ENCODE measurements at places on chromosomes 6 and 20.

GRCh38 chr20:52612046-52612632 is 360.0 kb upstream of the TSHZ2 start:
- no peak for DNase-seq

DNA sequence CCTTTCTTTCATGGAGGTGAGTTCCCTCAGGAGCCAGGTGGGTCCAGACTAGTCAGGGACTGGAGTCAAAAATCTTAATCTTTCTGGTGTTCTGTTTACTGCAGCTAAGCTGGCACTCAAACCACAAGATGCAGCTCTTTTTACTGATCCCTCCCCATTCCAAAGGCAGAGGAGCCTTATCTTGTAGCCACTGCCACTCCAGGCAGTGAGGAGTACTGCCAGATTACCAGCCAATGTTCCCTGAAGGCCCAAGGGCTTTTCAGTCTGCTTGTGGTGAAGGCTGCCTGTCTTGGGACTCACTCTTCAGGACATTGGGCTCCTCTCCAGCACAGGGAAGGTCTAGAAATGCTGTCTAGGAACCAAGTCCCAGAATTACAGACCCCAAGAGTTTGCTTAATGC is 490.4 kb upstream of the ADGRB3 start:
- no peak for DNase-seq

DNA sequence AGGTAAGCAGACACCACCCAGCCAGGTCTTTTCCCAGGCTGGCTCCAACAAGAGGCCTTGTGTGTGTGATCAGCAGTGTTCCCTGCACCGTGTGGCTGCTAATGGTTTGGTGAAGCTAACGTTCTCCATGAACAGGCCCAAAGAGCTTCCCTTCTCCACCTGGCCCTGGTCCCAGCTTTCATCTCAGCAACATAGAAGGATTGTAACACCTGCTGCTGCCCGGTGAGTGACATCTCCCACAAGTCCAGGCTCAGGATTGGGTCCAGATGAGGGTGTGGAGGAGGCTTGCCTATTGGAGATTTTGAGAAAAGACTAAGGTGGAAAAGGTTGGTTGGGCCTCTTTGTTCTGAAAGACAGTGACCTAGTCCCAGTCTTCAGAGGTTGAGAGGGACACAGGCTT is 89.6 kb downstream of the TMEM242 start:
- no peak for DNase-seq

DNA sequence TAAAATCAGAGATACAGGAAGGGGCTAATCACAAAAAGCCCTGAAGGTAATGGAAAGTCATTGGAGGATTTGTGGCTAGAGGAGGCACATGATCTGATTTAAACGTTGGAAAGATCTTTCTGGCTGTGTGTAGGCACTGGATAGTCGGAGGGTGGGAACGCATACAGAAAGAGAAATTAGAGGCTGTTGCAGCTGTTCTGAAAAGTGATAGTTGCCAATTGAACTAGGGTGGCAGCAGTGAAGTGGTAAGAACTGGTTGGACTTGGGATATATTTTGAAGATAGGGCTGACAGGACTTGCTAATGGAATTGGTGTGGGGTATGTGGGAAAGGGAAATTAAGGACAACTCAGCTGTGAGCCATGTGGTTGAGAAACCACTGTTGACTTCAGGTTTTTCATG is 223.6 kb downstream of the OGFRL1 start:
- no peak for DNase-seq

DNA sequence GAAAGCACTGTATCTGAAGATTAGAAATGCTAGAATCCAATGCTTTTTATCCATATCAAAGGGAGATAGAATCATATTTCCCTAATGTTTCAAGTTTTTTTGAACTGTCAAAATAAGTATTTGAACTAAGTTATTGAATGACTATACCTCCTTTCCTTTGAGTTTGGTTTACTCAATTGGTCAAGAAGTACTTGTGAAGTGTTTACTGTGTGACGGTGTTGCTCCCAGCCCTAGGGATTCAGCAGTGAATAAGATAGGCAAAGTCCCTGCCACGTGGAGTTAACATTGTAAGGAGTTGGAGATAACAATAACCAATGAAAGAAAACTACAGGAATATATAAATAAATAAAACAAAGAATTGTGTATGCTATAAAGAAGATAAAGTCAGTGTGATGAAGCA is 535.9 kb downstream of the FRK start:
- DNase-seq = no peak

DNA sequence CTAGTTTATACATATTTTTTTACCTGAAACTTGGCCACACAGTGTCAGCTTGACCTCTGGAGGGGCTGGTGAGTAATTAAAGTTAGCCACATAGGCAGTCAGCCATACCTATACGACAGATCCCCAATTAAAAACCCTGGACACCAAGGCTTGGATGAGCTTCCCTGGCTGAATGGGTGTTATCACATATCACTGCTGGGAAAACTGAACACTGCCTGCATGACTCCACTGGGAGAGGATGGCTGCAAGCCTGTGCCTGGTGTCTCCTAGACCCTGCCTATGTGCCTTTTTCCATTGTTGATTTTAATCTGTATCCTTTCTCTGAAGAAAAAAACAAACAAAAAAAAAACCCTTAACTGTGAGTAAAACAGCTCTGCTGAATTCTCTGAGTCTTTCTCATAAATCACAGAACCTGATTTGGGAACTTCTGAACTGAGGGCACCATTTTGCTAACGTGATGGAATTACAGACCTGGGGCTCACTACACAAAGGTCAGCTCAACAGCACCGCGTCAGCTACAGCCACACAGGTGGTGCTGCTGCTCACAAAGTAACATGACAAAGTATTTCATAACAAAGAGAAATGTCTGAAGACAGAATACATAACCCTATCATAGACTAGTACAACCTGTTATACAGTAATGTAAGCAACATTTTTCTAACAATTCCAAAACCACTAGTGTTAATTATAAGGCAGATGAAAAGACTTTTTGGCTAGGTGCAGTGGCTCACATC is 97.0 kb downstream of the SLC23A2 start:
- DNase-seq = no peak

DNA sequence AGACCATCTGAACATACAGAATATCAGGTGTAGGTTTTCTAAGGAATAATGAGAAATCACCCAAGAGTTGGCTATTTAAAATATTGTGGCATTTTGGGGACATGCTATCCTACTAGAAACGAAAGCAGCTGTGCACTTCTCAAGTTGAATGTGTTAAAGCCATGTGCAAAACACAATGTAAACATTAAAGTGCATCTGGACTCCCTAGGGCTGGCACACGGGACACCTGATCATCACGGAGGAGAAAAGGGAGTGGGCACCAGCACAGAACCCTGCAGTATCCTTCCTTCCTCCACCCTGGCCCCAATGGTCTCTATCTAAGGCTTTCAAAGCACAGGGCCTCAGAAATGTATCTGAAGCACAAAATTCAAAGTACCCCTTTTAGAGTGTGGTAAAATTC is 94.3 kb downstream of the INSM1 start:
- DNase-seq = no peak

DNA sequence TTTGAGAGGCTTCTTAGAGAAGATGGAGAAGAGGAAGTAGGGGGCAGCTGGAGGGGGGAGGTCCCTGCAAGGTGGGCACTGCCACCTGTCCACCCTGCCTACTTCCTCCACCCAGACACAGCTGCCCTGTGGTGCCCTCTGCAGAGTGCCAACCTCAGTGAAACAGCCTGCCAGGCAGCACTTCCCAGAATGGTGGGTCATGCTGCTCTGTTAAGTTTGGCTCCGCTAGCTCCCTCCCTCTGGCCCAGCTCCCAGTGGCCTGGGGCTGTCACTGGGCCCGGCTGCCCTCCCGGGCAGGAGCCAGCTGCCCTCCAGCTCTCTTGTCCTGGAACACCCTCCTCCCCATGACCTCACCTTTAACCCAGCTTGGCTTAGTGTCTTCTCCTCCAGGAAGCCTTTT is 5.1 kb upstream of the EPB41L1 start:
- DNase-seq = no peak

DNA sequence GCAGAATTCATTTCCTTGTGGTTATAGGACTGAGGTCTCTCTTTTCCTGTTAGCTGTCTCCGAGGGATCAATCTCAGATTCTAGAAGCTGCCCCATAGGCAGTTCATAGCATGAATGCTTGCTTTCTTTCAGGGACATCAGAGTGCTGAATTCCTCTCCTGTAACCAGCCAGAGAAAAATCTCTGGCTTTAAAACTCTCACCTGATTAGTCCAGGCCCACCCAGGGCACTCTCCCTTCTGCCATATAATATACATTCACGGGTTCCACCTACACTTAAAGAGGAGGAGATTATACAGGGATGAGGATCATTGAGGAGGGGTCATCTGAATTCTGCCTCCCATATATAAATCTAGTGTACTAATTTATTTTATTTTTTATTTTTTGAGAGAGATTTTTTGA is 2.1 kb upstream of the KCNS1 start:
- DNase-seq = no peak

DNA sequence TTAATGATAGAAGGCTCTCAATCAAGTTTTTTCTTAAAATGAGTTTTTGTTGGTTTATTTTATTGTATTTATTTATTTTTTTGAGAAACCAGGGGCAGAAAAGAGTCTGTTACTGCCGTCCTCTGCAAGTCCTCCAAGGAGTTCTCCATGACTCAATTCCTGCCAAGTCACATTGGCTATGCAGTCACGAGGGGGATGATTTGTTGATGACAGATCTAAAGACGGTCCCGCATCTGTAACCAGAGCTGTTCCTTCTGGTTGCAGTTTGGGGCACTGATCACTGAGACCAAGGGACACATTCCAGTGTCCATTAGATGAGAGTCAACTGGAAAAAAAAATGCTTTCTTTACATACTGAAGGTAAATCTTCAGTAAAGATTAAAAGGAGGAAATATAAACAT is 13.9 kb upstream of the TSHZ2 start:
- no peak for DNase-seq

GRCh38 chr6:137191670-137192069 is 18.2 kb upstream of the IL22RA2 start:
- no peak for DNase-seq

DNA sequence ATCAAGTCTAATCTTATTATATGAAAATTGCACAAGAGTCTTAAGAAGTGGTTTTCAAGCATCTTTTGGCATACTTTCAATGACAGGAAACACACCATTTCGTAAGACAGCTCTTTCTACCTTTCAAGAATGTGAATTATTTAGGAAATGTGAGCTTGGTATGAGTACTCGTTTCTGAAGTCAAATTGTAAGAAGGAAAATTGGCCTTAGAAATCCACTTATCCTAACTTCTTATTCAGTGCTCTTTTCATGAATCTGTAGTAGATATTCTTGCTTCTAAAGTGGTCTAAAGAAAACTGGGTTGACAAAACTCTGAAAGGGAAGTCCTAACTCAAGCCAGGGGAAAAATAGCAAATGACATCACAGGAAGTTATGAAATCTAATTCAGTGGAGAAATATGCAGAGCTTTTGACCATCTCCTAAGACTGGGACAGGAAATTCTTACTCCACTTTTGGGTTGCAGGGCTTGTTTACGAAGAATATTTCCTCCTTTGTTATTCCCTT is 38.5 kb upstream of the OGFRL1 start:
- no peak for DNase-seq

DNA sequence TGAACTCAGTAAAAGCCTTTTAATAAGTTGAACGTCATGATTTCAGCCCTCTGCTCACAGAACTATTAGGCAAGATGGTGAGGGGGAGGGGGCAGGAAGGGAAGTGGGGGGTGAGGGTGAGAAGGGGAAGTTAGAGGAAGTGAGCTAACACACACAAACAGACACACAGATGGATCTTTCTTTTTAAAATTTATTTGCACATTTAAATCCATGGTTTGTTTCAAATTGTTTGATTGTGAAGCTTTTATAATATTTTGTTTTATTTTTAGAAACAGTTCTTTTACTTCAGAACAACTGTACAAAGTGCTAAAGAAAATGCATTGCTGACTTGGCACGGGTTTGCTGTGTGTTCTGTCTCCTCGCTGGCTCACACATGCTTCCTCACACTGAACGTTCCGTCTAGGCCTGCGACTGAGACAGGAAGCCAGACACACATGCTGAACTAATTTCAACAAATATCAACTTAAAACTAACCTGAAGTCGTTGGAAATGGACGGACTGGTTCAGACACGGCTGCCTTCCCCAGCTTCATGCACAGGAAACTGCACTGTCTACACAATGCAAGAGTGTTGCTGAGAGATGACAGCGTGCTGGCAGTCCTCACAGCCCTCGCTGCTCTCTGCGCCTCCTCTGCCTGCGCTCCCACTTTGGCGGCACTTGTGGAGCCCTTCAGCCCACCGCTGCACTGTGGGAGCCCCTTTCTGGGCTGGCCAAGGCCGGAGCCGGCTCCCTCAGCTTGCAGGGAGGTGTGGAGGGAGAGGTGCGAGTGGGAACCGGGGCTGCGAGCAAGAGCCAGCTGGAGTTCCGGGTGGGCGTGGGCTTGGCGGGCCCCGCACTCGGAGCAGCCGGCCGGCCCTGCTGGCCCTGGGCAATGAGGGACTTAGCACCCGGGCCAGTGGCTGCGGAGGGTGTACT is 8.1 kb upstream of the ZBP1 start:
- no peak for DNase-seq

- DNase-seq = no peak
Measured at GRCh38 chr6:47302043-47302442, 7.7 kb downstream of the TNFRSF21 start.

GRCh38 chr20:10935658-10936402 is 262.0 kb upstream of the JAG1 start:
- no peak for DNase-seq

DNA sequence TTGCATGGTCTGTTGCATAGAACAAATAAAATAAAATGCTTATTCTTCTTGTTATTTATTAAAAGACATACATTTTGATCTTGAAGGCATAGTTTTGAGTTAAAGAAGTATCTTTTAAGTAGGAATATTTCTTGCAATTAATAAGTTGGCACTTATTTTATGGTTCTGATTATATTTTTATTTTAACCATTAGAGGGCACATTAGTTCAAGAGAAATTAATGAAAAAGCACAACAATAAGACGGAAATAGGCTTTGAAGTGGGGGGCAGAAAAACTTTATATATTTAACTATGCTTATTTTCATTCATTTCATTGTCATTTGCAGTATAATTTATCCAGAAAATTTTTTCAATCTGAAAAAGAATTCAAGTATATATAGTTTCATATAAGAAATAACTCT is 44.2 kb upstream of the MAP3K7 start:
- no peak for DNase-seq

DNA sequence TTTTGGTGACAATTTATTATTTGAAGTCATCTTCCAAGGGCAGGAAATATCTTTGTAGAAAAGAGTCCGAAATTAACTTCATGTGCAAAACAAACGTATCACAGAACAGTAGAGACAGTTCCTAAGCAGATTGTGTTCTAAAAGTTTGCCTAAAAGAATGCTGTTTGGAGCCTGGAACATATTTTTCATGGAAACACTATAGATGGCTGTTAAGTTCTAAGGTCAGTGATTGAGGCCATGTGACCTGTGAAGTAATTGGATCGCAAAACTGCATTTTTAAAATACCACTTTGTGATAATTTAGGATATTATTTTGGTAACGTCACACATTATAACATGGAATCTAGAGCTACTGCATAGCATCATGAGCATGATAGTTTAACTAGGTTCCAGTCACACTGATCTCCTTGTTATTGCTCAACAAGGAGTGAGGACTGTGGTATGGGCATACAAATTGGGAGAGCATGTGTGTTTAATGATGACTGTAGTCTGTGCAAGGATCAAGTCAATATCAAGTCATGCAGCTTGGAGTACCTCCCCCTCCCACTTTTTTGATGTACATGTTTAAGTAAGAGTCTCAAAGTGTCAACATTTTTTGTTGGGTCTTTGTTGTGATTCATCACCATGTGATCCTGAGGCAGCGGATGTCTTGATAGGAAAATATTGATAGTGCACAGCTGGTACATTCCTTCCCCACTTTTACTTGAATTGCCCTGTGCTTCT is 609.3 kb upstream of the CITED2 start:
- DNase-seq = no peak

All from activated CD4-positive, alpha-beta T cell treated with anti-CD3 and anti-CD28 coated beads for 1 hour (primary cell).